ENCODE measurements at places on chromosomes 12 and 14.
A peak's percentile ranks its signal among the peaks of the same experiment; 100 is the strongest.

DNA sequence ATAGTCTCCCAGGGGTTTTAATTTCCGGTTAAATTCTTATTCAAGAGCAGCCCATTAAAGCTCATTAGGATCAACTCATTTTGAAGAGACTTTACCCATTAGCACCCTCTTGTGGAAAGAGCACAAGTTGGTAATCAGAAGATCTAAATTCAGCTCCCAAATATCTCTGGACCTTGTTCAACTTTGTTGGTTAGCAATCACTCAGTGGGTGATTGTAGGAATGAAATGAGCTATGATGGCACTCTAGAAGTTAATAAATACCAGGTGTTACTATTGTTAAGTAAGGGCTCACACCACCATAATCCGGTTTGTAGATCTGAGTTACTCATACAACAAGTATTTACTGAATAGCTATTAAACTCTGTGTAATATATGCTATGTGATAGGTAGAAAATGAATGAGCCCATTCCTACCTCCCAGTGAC lies 42.9 kb downstream of the TRIP11 start:
- peak; percentile 76 for DNase-seq

GRCh38 chr14:62736048-62737043 lies 308.9 kb downstream of the KCNH5 start:
- no peak for DNase-seq

GRCh38 chr12:89920866-89921265 lies 212.2 kb upstream of the ATP2B1 start:
- no peak for DNase-seq

GRCh38 chr14:85442996-85443395 lies 86.9 kb upstream of the FLRT2 start:
- DNase-seq = no peak

- no peak for DNase-seq
Observed at GRCh38 chr12:98492580-98493140, 22.7 kb upstream of the TMPO start.

DNA sequence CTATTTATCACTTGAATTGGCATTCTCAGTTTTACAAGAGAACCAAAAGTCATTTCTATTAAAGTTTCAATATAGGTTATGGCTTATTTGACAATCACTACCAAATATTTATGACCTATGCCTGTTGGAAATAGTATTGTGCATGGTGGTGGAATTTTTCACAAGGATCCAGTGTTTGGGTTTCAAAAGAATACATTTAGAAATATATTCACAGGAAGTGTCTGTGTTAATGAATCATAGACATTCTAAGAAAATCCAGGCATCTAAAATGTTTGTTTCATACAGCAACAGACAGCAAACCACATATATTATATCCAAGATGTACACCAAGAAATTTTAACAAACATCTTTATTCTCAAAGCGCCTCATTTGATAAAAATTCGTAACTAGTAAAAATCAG lies 92.7 kb downstream of the MED13L start:
- DNase-seq = peak; percentile 58

- DNase-seq = peak; percentile 33
Observed at GRCh38 chr14:102213984-102214658, 74.4 kb downstream of the WDR20 start.

DNA sequence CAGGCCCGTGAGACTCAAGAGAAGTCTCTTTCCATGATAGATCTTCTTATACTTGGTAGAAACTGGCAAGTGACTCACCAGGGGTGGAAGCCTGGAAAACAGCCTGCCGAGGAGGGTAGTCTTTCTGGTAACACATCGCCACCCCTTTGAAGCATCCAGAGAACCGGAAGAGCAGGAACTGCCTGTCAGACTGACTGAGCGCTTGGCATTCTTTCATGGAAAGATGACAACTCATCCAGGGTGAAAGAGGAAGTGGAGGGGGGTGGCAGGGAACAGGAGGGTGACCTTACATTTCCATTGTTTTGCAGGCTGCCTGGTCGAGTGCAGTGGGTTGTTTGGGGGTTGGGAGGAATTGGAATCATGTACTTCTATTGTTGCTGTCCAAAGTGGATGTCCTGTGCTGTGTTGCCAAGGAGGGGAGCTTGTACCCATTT lies 34.5 kb downstream of the PRKCH start:
- peak; percentile 69 for DNase-seq

DNA sequence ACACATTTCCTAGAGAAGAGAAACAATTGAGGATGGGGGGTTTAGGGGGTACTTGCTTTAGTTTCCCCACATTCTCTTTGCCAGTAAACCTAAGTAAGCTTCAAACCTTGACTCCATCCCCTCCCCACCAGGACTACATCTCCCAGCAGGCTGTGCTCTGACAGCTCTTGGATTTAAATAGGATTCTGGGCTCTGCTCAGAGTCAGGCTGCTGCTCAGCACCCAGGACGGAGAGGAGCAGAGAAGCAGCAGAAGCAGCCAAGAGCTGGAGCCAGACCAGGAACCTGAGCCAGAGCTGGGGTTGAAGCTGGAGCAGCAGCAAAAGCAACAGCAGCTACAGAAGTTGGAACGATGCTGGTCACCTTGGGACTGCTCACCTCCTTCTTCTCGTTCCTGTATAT lies 20.6 kb downstream of the RDH12 start:
- DNase-seq = peak; percentile 14

GRCh38 chr14:105333020-105333490 lies 18.5 kb downstream of the PACS2 start:
- DNase-seq = no peak

DNA sequence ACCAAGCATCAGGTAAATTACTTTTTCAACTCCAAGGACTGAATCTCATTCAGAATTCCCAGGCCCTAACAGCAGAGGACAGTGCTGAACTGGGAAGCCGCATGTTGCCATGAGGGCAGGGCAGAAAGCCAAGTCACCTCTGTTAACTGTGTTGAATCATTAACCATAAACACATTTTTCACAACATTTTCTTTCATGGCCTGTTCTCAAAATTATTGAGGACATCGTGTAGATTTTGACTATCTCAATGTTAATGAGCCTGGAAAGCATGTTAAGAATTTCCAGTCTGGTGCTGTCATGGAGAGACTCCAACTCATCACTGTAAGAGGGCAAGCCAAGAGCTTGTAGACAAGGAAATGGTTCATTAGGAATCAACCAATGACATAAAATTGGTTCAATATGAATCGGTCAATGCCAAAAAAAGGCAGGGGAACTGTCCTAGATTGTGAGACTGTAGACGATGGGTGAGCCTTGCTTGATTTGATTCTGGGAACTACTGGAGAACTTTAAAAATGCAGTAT lies 33.7 kb downstream of the CPM start:
- DNase-seq = peak; percentile 68

DNA sequence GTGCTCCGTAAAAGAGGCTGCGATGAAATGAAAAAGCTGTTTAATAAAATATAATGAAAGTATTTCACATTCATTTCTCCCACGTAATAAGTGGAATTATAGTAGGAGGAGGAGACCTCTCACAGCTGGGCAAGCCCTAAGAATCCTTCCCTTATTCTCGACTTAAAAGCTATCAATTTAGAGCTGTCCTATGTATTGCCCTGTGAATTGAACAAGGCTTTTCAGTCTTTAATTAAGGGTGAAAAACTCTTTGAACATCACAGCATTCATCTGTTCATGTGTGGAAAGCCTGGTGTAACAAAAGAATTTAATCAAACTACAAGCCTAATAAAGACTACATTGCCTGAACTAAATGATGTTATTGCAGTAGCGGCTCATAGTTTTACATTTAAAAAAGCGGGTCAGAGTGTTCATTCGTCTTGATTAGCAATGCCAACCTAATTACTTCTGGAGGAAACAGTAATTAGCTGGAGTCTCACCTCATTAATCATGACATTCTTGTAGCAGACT lies 142.0 kb downstream of the ETNK1 start:
- no peak for DNase-seq
